ENCODE measurements at places on chromosomes 4 and X.

DNA sequence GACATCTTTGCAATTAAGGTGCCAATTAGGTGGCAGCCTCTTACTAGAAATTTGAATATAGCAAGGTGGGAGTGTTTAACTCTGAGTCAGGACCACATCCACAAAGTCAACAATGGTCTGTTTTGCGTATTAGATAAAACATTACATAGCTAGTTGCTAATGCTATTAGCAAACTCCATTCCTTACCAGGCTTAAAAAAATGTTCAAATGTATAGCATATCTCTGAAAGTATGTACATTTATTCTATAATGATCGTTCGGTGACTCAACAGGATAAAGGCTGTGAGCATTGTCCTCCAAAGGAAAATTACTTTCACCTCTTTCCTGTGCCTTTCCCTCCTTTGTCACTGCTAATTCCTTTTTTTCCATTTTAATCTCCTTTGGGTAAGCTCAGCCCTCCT is 74.5 kb downstream of the SYTL5 start:
- no peak for DNase-seq
- no peaks in the 10 kb centered on the region for H3K4me1 ChIP-seq
- no peaks in the 10 kb centered on the region for H3K36me3 ChIP-seq
- H3K4me3 ChIP-seq, result no peak overlapping the region

DNA sequence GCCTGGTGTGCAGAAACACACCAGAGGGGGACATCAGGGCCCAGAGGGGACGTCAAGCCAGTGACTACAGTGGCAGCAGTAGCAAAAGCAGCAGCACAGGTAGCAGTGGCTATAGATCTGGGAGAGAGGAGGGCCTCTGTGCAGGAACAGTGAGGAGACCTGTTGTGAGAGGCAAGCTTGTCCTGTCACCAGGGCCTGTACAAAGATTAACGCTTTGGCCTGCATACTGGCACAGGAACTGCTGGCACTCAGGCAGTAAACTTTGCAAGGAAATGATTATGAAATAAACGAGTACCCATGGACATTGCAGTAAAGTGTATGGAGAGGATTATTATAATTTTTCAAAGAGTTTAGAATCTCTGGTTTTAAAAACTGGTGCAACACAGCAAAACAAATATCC is 5.5 kb upstream of the PHF8 start:
- peaks cover 11% of the 10 kb centered on the region for H3K4me1 ChIP-seq
- H3K27ac ChIP-seq, result no peak overlapping the region
- no peak overlapping the region for H3K4me3 ChIP-seq
- no peak for DNase-seq
- no peaks in the 10 kb centered on the region for H3K27me3 ChIP-seq

GRCh38 chr4:48844843-48845242 is 14.0 kb downstream of the OCIAD1 start:
- DNase-seq, result no peak
- H3K27ac ChIP-seq, result no peak overlapping the region
- H3K4me3 ChIP-seq, result no peak overlapping the region
- H3K4me1 ChIP-seq, result no peaks in the 10 kb centered on the region
- peaks cover 5% of the 10 kb centered on the region for H3K36me3 ChIP-seq

DNA sequence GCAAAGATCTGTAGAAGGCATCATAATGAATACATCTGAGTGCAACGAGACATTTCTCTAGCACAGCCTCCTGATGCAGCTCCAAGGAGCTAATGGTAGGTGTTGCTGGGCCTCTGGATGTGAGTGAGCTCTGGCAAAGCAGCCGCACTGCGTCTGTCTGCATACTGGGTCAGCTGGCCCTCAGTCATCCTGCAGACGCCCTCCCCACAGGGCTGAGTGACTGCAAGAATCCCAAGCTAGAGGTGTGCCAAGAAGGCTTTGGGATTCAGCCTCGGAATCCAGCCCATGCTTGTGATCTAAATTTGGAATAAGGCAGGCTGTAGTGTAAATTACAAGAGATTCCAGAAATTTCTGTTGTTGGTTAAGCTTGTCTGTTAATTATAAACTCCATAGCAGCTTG is 18.5 kb downstream of the HERC3 start:
- H3K4me3 ChIP-seq, result no peak overlapping the region
- no peak for DNase-seq
- H3K27me3 ChIP-seq, result no peaks in the 10 kb centered on the region
- no peak overlapping the region for H3K27ac ChIP-seq

DNA sequence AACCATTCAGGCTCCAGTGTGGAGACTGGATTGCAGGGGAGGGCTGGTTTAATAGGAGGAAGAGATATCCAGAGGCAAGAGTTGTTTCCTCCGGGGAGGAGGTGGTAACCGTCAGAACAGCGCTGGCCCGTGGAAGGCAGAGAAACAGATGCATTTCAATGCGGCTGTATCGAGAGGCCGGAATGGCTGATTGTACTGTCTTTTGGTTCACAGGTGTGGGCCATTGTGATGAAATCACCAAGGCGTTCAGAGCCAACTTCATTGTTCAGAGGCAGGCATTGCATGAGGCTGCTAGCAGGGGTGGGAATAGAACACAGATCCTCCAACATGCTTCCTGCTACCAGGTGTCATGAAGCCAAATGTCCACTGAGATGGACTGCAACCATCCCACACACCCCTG is 53.0 kb downstream of the SHOX start:
- no peaks in the 10 kb centered on the region for H3K36me3 ChIP-seq
- H3K4me3 ChIP-seq, result no peak overlapping the region
- no peak for DNase-seq
- H3K27me3 ChIP-seq, result no peaks in the 10 kb centered on the region
- no peak overlapping the region for H3K27ac ChIP-seq
